H9 (cell line): ENCODE measurements at places on chromosomes 13 and 19. TPM values are rescaled to one million over a fixed set of nuclear protein-coding genes. Genes with fewer than 3 reads are reported as not detected.

DNA sequence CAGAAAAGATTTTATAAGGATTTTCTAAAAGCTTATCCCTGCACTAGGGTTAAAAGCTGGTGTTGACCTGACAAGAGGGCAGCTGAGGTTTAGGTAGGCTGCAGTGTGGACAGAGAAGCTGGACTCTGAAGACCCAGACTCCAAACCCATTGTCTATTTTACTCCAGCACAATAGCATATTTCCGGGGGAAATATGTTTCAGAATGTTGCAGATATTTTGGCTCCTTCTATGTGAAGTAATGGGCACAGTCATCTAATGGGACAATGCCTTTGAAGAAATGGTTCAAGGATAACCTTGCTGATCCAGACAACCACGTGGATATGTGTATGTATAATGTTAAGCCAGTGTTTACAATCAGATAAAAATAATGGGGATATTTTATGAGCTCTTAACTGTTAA, 173.8 kb upstream of the TSC22D1 start:
- no peak for DNase-seq
- H3K27ac ChIP-seq: no peak overlapping the region
- no peaks in the 10 kb centered on the region for H3K4me1 ChIP-seq
- H3K27me3 ChIP-seq: no peaks in the 10 kb centered on the region
- no peak overlapping the region for H3K4me3 ChIP-seq

SLAIN1 gene
- total RNA-seq: 23.2 and 23.4 TPM in 2 replicates

DNA sequence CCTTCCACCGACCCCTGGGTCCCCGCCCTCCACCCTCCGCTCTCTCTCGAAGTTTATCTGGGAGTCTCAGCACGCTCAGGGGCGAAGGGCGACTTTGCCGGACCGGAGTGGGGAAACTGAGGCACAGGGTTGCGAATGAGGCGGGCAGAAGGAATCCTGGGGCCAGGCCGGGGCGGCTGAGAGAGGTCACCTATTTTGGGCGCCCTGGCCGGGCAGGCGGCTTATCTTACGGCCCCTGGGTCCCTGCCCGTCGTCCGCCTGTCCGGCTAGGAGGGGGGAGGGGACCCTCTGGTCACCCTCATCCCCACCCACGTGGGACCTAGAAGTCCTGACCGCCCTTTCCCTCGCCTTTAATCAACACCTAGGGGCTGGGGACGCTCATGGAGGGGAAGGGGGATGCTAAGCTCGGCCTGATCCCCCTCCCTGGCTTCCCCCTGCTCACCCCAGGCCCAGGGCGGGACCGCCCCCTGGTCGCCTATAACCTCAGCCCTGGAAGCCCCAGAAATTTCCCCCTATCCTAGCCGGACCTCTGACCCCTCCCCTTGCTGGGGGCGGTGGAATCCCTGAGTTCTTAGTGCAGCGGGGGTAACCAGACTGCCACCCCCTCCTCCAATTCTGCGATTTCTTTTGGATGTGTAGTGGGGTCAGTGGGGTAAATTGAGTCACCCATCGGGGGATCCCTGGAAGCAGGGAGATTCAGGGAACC, 556 bp downstream of the TRIP10 start:
- H3K36me3 ChIP-seq: peaks cover 27% of the 10 kb centered on the region
- no peaks in the 10 kb centered on the region for H3K27me3 ChIP-seq
- H3K4me1 ChIP-seq: peaks cover 12% of the 10 kb centered on the region
- H3K27ac ChIP-seq: no peak overlapping the region
- H3K4me3 ChIP-seq: peak overlapping the region; percentile 92
- DNase-seq: peak; percentile 62

ZFP14 gene
- 4.0 and 4.5 TPM in 2 replicates for total RNA-seq

DNA sequence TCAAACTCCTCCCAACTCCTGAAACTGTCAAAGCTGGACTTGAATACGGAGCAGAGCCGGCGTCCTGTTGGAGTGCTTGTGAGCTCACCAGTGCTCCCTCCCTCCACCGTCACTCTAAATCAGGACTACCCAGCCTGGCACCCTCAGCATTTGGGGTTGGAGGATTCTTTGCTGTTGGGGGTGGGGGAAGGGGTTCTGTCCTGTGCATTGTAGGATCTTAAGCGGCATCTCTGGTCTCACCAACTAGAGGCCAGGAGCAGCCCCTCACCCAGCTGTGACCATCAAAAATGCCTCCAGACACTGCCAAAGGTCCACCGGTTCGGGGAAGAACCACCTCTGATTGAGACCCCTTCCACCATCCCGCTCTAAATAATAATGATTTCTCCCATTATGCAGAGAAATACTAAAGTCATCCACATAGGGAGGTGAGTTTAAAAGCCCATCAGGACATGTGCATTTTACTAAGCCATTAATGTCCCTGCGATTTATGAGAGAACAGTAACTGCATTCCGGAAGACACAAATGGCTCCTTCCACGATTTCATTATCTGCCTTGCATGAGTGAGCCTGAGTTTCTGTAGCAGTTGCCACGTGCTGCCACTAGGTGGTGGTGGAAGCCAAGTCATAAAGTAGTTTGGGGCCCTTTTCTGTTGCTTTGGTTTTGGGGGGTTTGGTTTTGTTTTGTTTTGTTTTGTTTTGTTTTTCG, 16.1 kb upstream of the USP29 start:
- DNase-seq: peak; percentile 31
- H3K36me3 ChIP-seq: peaks cover 8% of the 10 kb centered on the region; the same call in 1 of the 2 replicates
- H3K4me1 ChIP-seq: no peaks in the 10 kb centered on the region
- peaks cover 5% of the 10 kb centered on the region; the same call in 1 of the 2 replicates for H3K27me3 ChIP-seq

AMH gene
- 70.2 and 70.7 TPM in 2 replicates for total RNA-seq

- DNase-seq: peak; percentile 33
- no peak overlapping the region for H3K27ac ChIP-seq
- H3K4me1 ChIP-seq: no peaks in the 10 kb centered on the region
Observed at GRCh38 chr13:76223565-76223964, 587.4 kb downstream of the LMO7 start.

DNA sequence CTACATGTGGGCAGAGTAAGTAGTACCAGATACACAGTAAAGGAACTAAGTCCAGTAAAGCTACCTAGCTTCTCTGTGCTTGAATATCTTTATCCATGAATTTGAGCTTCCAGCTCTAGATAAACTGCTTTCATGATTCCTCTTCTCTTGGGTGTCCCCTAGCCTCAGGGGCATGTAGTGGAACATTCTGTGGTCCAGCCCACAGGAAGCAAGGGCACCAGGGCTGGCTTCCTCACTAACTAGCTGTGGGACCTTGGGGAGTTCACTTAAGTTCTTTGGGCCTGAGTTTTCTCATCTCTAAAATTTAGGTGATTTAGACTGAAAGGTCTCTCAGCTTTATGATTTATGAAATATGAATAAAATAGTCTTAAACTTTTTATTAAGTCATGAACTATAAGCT, 185.7 kb downstream of the KATNAL1 start:
- H3K4me3 ChIP-seq: no peak overlapping the region
- no peaks in the 10 kb centered on the region for H3K4me1 ChIP-seq
- no peak overlapping the region for H3K27ac ChIP-seq

TMEM86B gene
- 3.6 and 4.5 TPM in 2 replicates for total RNA-seq

ZNF570 gene
- 5.0 and 5.9 TPM in 2 replicates for total RNA-seq

GRCh38 chr13:36979361-36980050, 19.6 kb downstream of the ALG5 start:
- H3K27ac ChIP-seq: no peak overlapping the region
- H3K4me3 ChIP-seq: no peak overlapping the region
- H3K36me3 ChIP-seq: peaks cover 28% of the 10 kb centered on the region

- H3K4me3 ChIP-seq: no peak overlapping the region
- DNase-seq: peak; percentile 12
- H3K27me3 ChIP-seq: no peaks in the 10 kb centered on the region
- no peaks in the 10 kb centered on the region for H3K36me3 ChIP-seq
Observed at GRCh38 chr13:51912511-51913225, 50.9 kb downstream of the CCDC70 start.

NKPD1 gene
- total RNA-seq: 0.17 and 0.46 TPM in 2 replicates

CD33 gene
- 0.09 and 0.35 TPM in 2 replicates for total RNA-seq

DNA sequence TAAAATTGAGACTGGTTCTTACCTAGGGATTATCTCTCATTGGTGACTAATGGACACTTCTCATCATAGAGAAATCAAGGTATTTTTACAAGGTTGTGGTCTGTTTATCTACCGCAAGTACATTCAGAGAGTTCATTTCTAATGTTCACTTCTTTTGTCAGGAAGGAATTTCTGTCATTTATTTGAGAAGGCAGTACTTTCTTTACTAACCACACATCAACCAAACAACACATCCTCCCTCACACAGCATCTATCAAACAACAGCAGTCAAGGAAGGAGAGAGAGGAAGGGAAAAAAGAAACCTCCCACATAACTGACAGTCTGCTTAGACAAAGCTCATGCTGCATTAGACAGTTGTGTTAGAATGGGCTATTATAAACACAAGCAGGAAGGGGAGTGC, 182.3 kb upstream of the KLF12 start:
- no peak overlapping the region for H3K27ac ChIP-seq
- no peaks in the 10 kb centered on the region for H3K4me1 ChIP-seq
- H3K36me3 ChIP-seq: no peaks in the 10 kb centered on the region
- DNase-seq: no peak

DNA sequence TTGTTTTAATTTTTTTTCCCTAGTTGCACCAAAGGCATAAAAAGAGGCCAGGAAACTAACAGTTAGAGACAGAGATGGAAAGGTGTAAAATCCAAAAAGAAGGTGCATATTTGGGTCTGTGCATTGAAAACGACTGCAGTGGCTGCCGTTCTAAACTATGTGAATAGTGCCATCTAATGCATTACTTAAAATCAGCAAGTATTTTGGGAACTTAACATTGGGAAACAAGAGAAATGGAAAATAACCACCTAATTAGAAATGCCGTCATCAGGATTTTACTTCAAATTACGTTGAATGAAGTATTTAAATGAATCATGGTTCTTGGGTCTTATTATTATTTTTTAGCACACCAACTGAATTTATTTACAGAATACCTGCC, 189.5 kb upstream of the MIR17HG start:
- H3K4me1 ChIP-seq: peaks cover 10% of the 10 kb centered on the region
- H3K36me3 ChIP-seq: no peaks in the 10 kb centered on the region
- no peak for DNase-seq
- H3K27me3 ChIP-seq: no peaks in the 10 kb centered on the region
- no peak overlapping the region for H3K4me3 ChIP-seq

DNA sequence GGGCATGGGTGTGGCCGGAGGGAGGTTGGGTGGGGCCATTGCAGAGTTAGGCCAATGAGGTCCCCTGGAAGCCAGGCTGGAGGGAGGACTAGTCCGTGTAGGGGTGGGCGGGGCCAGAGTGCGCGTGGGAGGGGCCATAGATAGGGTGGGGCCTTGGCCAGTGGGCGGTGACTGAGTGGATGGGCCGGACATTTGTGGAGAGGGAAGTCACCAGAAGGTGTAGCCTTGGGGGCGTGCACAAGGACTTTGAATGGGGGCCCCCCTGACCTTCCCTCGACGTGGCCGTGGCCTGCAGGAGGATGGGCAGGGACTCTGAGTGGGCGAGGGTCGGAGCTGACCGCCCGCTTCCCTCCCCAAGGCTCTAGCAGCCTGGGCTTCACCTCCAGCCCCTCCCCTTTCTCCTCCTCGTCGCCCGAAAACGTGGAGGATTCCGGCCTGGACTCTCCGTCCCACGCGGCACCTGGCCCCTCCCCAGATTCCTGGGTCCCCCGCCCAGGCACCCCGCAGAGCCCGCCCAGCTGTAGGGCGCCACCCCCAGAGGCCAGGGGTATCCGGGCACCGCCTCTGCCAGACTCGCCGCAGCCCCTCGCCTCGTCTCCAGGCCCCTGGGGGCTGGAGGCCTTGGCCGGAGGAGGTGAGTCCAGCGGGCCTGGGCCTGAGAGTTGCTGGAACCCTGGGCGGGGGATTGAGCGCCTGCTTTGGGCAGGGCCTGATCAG, 16.5 kb upstream of the B3GNT3 start:
- no peak overlapping the region for H3K27ac ChIP-seq
- peaks cover 10% of the 10 kb centered on the region; the same call in 1 of the 2 replicates for H3K36me3 ChIP-seq
- H3K27me3 ChIP-seq: no peaks in the 10 kb centered on the region
- peak overlapping the region; percentile 84 for H3K4me3 ChIP-seq

FAAP24 gene
- 6.0 and 7.2 TPM in 2 replicates for total RNA-seq

C19orf33 gene
- total RNA-seq: 1.2 TPM in 1 of 2 replicates, not detected in the other

ZNF562 gene
- 15.5 and 15.7 TPM in 2 replicates for total RNA-seq

TPTE2 gene
- not detected in 2 replicates for total RNA-seq

GRCh38 chr13:106619688-106620555, 52.0 kb upstream of the ARGLU1 start:
- no peaks in the 10 kb centered on the region for H3K36me3 ChIP-seq
- H3K4me3 ChIP-seq: no peak overlapping the region
- H3K4me1 ChIP-seq: no peaks in the 10 kb centered on the region; the same call in 1 of the 2 replicates
- no peak overlapping the region for H3K27ac ChIP-seq
- DNase-seq: peak; percentile 51
- H3K27me3 ChIP-seq: no peaks in the 10 kb centered on the region; the same call in 1 of the 2 replicates

CYP2F1 gene
- total RNA-seq: 0.63 TPM in 1 of 2 replicates, not detected in the other

- no peak overlapping the region; the same call in 1 of the 2 replicates for H3K4me3 ChIP-seq
- H3K27me3 ChIP-seq: no peaks in the 10 kb centered on the region
- no peak for DNase-seq
- no peaks in the 10 kb centered on the region; the same call in 1 of the 2 replicates for H3K4me1 ChIP-seq
- no peaks in the 10 kb centered on the region for H3K36me3 ChIP-seq
Observed at GRCh38 chr19:40286971-40287421, 1.9 kb upstream of the AKT2 start.

CFAP97D2 gene
- not detected in 2 replicates for total RNA-seq

GRCh38 chr19:8075158-8076074, 22.9 kb downstream of the CCL25 start:
- H3K4me1 ChIP-seq: no peaks in the 10 kb centered on the region
- no peak for DNase-seq
- H3K36me3 ChIP-seq: peaks cover 56% of the 10 kb centered on the region
- H3K27ac ChIP-seq: no peak overlapping the region
- no peak overlapping the region for H3K4me3 ChIP-seq

GRCh38 chr13:114145256-114145655, 12.8 kb upstream of the RASA3 start:
- DNase-seq: no peak
- H3K27me3 ChIP-seq: no peaks in the 10 kb centered on the region
- no peaks in the 10 kb centered on the region for H3K36me3 ChIP-seq
- no peaks in the 10 kb centered on the region for H3K4me1 ChIP-seq

B3GNT8 gene
- 0.86 and 0.96 TPM in 2 replicates for total RNA-seq

GRCh38 chr13:25267715-25268114, 19.6 kb downstream of the MTMR6 start:
- H3K27ac ChIP-seq: no peak overlapping the region
- H3K4me1 ChIP-seq: no peaks in the 10 kb centered on the region
- no peaks in the 10 kb centered on the region for H3K27me3 ChIP-seq
- DNase-seq: no peak
- no peaks in the 10 kb centered on the region; the same call in 2 of the 3 replicates for H3K36me3 ChIP-seq

C19orf81 gene
- 9.6 and 11.0 TPM in 2 replicates for total RNA-seq

GRCh38 chr19:44658069-44658733, 13.1 kb upstream of the CEACAM19 start:
- no peak for DNase-seq
- H3K36me3 ChIP-seq: peaks cover 59% of the 10 kb centered on the region
- no peak overlapping the region for H3K4me3 ChIP-seq
- no peak overlapping the region for H3K27ac ChIP-seq

ERICH6B gene
- total RNA-seq: not detected in 2 replicates

HTR2A gene
- total RNA-seq: not detected in 2 replicates

SLITRK1 gene
- total RNA-seq: 0.20 and 0.24 TPM in 2 replicates

DNA sequence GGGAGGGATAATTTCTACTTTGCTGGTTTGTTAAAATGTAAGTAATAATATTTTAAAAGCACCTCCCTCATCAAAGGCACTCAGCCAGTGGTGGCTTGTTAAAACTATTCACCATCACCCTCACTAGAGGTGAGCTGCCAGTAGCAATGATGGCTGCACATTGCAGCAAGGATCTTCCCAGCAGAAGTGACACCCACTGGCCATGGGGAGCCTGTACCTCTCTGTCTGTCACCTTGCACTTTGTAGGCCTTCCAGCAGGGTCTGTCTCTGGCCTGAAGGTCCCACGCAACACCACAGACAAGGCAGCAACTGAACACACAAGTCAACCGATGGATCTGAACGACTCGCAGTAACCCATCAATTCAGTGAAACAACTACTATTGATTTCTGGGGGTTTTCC, 47.3 kb upstream of the C13orf42 start:
- no peak overlapping the region for H3K4me3 ChIP-seq
- H3K36me3 ChIP-seq: peaks cover 4% of the 10 kb centered on the region; the same call in 1 of the 2 replicates
- H3K4me1 ChIP-seq: peaks cover 27% of the 10 kb centered on the region
- peak; percentile 62 for DNase-seq
